Activated T-cell treated with anti-CD3 and anti-CD28 coated beads, Interleukin-2, amount 50 U/mL, for 72 hours (primary cell): ENCODE measurements at places on chromosomes 11 and 22. TPM values are rescaled to one million over a fixed set of nuclear protein-coding genes. Genes with fewer than 3 reads are reported as not detected.

MPZL2 gene
- 10.1 TPM for total RNA-seq

SLC22A6 gene
- not detected for total RNA-seq

RFPL1 gene
- total RNA-seq = not detected

GRCh38 chr22:22717664-22718063 lies 73.2 kb downstream of the GGTLC2 start:
- no peak for DNase-seq

MICALL1 gene
- total RNA-seq = 21.3 TPM

CDC45 gene
- 119 TPM for total RNA-seq

DNA sequence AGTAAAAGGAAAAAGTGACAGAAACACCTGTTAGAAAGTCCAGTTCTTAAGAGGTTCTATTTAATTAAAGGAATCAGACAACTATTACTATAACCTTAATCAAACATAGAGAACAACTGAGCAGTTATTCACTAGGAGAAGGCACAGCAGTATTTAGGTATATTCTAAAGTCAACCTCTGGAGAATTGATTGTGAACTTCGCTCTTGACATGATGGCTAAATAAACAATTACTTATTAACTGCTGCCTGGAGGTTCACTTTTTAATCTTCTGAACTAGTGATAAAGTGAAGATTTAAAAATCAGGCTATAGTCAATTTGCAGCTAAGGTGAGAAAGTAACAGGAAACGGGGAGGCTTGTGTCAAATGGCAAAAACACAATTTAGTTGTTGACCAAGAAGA lies 557.3 kb downstream of the FAM181B start:
- no peak for DNase-seq

DNA sequence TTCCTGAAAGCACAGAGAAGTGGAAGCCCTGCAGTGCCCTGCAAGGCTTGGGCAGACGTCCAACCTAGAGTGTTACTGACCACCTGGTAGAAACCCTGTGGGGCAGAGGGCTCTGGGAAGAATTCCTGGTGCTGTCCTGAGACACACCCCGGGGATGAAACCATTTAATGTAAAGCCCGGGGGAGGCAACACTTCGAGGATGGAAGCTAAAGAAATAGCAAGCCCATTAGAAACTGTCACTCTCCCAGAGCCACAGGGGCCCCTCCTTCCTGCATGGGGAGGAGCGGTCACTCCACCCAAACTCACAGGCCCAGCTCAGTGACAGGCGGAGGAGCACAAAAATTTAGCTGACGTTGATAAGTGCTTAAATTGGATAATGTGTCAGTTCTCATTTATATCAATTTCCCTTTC lies 57.6 kb downstream of the NRXN2 start:
- DNase-seq = no peak

DNA sequence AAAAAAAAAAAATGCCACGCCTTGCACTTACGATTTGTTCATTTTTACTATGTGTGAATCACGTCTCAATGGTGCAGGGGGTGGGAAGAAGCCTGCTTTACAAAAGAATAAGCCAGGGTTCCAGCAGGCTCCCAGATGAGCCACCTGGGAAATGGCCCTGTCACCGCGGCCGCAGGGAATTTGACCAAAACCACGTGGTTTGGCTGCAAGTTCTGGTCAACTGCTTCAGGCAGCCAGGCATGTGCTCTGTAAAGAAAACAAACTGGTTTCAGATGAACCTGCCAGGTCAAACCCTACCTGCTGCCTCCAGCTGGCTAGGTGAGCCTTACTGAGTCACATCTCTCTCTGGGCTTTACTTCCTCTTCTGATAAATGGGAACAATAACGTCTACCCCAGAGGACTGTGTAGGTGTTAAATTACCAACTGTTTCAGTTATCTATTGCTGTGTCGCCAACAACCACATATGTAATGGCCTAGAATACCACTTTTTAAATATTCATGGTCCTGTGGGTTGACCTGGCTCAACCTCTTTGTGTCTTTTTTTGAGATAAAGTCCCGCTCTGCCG lies 30.5 kb upstream of the GCAT start:
- no peak for DNase-seq

PTPRCAP gene
- total RNA-seq = 94.5 TPM

DNA sequence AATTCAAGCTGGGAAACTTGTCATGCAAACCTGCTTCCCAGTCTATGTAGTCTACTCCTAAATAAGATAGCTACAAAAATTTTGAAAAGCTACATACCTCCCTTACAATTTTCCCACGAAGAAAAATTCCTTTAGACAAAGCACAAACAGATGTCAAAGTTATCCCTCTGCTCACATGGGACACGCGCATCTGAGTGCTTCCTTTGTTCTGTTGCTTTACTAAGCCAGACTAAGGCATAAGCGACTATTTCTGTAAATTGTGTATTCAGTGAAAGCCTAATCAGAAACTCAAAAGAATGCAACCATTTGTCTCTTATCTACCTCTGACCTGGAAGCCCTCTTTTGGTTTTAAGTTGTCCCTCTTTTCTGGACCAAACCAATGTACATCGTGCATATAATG lies 583.7 kb upstream of the B3GAT1 start:
- no peak for DNase-seq

DNA sequence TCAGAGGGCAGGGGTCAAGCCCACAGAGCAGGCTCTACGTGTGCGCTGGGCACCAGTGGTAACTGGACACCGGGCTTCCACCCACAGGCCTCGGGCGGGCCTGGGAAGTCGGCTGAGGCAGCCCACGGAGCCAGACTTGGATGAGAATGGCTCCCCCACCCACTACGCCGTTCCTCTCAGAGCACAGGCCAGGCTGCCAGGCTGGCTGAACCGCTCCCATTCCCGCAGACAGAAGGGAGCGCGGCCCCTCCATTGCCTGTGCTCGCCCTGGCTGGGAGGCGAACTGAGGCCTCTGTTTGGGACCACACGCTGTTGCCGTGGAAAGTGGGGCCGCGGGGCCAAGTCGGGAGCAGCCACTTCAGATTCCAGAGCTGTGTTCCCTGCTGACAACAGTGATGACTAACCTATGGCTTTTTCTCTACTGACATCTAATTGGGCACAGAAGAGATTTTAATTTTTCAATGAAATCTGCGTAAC lies 63.9 kb downstream of the MYH9 start:
- no peak for DNase-seq

NCF4 gene
- total RNA-seq = 15.8 TPM

CABP7 gene
- total RNA-seq = 0.14 TPM

DNA sequence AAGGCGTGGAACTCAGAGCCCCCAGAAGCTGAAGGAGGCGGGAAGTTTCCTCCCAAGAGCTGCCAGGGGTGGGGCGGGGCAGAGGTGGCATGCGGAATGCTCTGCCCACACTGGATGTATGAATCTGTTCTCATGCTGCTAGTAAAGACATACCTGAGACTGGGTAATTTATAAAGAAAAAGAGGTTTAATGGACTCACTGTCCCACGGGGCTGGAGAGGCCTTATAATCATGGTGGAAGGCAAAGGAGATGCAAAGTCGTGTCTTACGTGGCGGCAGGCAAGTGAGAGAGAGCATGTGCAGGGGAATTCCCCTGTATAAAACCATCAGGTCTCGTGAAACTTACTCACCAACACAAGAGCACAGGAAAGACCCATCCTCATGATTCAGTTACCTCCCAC lies 57.6 kb downstream of the SMIM38 start:
- DNase-seq = peak; percentile 40

OR4C6 gene
- total RNA-seq = not detected

GRCh38 chr22:46879083-46879482 lies 116.6 kb downstream of the TBC1D22A start:
- no peak for DNase-seq

DNA sequence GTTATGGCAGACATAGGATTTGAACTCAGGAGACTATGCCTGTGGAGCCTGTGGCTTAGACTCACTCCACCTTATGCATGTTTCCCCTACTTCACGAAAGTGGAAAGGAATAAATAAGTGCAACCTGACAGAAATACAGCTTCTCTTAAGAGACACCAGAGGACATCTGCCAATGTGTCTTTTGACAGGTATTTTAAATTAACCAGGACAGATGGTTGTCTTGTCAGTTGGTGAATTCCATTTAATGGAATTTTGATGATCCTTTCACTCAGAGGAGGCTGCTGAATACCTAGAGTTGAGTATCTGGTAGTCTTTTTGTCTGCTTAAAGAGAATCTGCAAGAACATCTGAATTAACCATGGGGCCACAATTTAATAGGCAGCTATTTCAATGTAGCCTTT lies 46.1 kb downstream of the NELL1 start:
- no peak for DNase-seq

- no peak for DNase-seq
Observed at GRCh38 chr11:61926235-61926634, 8.9 kb upstream of the RAB3IL1 start.

DNA sequence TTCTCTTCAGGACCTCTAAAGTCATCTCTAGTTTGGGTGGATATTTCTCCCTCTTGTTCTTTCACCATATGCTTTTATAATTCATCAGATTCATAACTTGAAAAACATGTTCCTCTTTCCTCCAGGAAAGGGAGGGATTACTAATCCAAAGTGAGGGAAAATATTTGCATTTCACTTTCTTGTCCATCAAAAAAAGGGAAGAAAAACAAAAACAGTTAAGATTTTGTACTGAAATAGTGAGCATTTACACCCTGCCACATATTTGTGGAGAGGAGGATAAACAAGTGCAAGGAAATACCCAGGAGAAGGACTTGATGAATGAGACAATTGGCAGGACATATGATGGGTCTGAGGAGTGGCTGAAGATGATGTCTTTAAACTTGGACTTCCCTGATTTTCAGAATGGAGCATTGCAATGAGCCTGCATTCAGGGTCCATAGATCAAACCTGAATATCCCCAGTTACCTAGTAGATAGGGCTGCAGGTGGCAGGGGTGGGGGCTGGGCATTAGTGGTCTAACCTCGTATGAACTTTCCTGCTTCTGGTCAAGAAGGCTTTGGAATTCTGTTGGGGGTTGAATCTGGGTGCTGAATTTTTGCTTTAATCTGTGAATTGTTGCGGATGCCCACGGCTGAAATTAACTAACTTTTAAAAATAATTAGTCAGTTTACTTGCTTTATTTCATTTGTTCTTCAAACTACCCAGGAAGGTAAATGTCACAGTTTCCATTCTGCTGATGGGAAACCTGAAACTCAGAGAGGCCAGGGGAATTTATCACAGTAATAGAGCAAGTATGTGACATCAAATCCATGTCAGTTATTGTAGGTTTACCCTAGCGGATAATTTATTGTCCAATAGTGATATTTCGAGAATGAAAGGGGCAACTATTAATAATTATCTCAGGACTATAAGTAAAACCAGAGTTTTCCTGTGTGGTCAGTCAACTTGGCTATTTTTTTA lies 36.9 kb upstream of the TMEM123 start:
- no peak for DNase-seq

PKNOX2 gene
- total RNA-seq = not detected

DNA sequence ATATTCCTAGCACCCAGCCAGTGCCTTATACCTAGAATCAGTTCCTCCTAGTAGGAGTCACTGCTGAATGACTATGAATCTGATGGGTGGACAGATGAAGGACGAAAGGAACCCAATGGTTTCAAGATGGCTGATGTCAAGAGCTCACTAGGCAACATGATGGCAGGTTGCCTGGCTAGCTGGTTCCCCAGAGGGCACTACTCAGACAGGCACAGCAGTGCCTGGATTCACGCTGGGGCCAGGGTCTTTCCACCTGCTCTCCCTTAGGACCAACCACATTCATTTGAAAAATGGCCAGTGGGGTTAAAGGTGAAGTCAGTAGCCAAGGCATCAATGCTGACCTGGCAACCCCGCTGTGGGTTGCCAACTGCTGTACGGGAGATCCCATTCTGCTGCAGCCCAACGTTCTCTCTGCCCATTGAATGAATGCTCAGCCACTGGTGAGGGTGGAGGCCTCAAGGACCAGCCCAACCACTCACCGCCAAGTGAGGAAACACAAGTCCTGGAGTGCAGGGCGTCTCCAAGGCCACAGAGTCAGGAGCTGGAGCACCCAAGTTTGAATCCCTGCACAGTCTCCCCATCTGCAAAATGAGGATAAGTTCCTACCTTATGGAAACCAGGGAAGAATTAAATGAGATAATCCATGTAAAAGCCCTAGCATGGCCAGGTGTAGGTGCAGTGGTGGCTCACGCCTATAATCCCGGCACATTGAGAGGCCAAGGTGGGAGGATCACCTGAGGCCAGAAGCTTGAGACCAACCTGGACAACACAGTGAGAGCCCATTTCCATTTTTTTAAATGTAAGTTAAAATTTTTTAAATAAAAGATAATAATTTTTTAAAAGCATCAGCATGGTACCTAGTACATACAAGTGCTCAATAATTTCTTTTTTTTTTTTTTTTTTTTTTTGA lies 12.4 kb downstream of the MYH9 start:
- no peak for DNase-seq

SAA4 gene
- not detected for total RNA-seq

- no peak for DNase-seq
Observed at GRCh38 chr11:34274712-34275398, 83.0 kb downstream of the ABTB2 start.

DNA sequence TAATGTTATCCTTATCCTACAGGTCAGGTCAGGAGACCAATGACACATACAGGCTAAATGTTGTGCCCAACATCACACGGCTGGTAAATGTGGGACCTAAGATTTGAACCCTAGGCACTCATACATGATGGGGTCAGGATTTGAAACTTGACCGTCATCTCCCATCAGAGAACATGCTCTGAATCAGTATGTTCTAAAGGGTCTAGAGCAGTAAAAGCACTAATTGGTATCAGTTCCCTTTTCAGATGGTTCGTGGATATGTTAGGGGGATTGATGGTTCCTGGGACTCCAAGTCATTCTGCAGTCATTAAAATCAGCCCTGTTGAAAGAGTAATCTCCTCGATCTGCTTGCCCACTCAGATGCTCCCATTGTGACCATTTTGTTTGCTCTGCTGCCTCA lies 65.5 kb downstream of the BMAL1 start:
- no peak for DNase-seq

- no peak for DNase-seq
Observed at GRCh38 chr22:29257751-29258181, 10.0 kb downstream of the RHBDD3 start.

DNA sequence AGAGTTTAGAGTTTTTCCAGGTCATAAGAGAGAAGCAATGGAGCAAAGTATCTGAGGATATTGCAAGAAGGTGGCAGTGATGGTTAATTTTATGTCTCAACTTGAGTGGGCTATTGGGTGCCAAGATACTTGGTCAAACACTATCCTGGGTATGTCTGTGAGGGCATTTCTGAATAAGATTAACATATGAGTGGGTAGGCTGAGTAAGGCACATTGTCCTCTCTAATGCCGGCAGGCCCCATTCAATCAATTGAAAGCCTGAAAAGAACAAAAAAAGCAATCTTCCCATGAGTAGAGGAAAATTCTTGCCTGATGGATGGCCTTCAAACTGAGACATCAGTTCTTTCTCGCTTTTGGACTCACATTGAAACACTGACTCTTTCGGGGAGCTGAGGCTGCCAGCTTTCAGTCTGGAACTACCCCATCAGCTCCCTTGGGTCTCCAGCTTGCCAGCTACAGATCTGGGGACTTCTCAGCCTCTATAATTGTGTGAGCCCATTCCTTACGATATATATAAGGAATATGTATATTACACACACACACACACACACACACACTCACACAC lies 228.8 kb downstream of the BUD13 start:
- DNase-seq = no peak

GLYATL2 gene
- total RNA-seq = not detected
